ENCODE measurements at places on chromosomes 16 and 17.

GRCh38 chr17:58318627-58319172, 9.9 kb downstream of the TSPOAP1 start:
- no peak for DNase-seq

- no peak for DNase-seq
These were observed 16.6 kb downstream of the COL1A1 start for GRCh38 chr17:50184611-50185398.

DNA sequence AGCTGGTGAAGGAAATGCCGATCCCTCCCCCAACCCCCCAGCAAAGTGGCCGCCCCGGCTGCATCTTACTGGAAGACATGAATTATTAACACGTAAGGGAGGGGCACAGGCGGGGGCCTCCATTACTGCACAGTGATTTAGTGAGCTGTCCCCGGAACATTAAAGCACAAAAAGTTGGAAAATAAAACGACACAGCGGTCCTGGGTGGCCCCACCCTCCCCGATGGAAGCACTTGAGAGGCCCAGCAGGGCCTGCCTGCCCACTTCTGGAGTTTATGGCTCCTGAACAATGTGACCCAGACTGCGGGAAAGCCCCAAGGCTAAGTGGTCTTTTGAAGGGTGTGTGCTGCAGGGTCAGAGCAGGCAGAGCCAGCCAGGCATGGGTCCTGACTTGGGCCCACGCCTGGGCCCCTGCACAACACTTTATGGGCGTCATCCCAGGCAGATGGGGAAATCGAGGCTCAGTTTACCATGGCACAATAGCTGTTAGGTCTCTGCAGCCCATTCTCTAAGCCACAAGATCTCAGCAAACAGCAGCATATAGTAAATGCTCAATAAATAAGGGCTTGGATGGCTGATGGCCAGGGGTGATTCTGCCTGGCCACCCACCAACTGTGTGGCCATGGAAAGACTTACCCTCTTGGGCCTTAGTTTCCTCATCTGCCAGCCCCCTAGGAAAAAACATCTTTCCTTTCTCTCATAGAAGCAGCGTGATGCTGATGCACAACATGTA, 22.8 kb downstream of the CCDC102A start:
- peak; percentile 83 for DNase-seq

DNA sequence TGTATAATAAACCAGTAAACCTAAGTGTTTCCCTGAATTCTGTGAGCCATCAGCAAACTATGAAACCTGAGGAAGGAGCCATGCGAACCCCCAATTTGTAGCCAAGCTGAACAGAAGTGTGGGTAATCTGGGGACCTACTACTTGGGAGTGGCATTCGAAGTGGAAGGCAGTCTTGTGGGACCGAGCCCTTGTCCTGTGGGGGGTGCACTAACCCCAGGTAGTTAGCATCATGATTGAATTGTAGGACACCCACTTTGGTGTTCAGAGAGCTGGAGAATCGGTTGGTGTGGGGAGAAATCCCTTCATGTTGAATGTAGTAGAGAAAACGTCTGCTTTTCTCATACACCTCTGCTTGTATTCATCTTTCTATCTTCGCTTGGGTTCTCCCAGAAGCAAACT, 79.7 kb upstream of the CPHXL start:
- no peak for DNase-seq

GRCh38 chr17:63267846-63268245, 178.3 kb downstream of the CYB561 start:
- DNase-seq, result no peak

GRCh38 chr17:74531231-74531761, at the start of gene CD300LB:
Gene CD300LB (minus strand): TSS chr17:74531475. CDS start chr17:74531350, 125 bp downstream.
- no peak for DNase-seq

DNA sequence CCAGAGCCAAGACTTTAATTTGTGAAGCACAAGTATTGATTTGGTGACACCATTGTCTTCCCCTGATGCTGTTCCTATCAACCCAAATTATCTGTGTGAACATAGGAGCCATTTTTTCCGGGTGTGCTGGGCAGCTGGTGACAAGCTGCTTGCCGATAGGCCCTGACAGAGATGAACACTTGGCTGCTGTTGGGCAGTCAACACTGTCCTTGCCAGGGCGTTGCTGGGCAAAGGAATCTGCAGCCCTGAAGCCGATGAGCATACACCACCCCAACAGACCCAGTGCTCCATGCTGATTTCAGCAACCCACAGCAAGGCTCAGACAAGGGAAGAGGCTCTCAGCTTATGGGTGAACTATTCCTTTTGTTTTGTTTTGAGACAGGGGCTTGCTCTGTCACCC, 105.4 kb downstream of the YPEL2 start:
- no peak for DNase-seq

- no peak for DNase-seq
These were observed 15.4 kb downstream of the TBX4 start for GRCh38 chr17:61467416-61468262.

GRCh38 chr17:66381701-66382362, 79.4 kb downstream of the PRKCA start:
- DNase-seq, result no peak

DNA sequence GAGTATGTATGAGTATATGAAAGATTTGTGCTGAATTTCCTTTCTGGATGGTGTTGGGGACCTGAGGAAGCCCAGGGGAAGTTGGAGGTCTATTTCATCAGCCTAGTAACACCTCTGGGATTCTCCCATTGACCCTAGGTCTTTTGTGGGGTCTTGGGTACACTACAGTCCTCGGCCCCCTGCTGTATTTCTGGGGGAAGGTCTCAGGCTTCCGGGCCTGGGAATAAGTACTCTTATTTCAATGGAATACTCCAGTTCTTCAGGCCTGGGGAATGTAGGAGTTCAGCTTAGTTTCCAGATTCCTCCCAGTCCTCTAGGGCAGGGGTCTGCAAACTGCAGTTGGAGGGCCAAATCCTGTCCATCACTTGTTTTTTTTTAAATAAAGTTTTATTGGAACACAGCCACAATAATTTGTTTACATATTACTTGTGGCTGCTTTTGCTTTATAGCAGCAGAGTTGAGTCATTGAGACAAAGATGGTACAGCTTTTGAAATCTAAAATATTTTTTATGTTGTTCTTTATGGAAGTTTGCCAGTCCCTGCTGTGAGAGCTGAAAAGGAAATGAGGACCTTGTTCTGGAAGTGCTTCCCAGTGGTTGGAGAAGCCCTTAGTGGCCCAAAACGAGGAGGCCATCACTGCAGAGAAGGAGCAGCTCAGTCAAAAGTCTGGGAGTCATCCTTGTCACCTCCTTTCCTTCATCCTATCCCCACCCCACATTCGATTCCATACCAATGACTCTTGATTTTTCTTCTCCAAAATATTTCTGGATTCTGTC, 142.5 kb upstream of the HS3ST2 start:
- DNase-seq, result no peak

DNA sequence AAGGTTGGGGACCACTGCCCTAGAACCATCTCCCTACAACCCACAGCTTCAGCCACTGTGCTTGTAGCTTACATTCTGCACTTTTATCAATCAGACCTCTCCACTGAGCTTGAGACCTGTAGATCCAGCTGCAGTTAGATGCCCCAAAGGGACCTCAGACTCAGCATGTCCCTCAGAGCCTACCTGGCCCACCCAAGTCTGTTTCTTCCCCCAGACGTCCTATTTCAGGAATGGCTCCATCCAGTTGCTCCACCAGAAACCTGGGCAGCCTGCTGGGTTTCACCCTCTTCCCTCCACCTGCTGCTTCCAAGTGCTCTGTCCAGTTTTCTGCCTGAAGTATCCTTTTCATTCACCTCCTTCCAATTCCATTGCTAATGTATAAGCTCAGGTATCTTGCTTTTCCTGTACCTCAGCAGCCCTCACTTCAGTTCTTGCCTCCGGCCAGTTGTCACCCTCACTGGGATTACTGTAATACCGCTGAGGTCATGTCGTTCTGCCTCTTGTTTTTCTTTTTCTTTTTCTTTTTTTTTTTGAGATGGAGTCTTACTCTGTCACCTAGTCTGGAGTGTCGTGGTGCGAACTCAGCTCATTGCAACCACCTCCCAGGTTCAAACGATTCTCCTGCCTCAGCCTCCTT, 55.0 kb downstream of the GNA13 start:
- DNase-seq, result no peak

DNA sequence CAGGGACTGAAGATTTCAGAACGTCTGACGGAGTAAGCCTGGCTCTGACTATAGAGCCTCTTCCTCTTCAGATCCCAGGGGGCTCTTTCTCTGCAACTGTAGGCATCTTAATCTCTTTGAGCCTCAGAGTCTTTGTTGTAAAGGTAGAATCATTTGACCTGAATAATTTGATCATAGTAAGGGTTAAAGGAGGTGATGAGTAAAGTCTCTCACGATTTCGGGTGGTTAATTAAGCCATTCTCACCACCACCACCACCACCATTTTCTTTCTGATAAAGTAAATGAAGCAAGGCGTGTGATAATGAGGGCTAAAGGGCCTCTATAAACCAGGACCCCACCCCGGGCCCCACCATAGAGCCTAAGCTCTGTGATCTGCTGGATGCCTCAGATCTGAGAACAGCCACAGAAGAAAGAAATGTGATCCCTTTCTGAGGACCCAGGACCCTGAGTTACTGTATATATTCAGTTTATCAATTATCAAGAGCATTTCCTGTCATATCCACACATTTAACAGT, 33.0 kb upstream of the ADAMTS18 start:
- no peak for DNase-seq

DNA sequence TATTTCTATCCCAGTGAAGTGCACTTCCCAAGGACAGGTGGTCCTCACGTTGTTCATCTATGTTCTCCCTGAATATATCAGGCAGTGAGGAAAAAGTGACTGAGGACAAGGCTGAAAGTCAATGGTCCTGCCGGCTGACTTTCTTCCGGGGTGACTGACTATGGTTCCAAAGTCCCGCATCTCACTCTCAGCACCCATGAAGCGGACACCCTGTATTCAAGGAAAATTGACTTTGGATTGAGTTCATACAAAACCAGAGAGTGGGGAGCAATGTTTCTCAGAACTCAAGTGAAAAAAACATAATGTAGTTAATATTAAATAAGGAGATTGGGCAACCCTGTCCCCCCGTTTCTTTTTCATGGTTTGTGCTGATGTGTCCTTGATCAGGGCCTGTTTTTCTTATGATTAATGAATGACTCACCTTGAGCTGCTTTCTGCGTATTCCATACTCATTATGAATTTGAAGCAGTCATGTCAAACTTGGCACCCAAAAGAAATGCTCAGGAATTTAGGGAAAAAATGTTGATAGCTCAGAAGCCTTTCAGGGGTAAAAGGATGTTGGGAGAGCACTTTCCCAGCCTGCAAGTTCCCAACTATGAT, 184.0 kb downstream of the CYLD start:
- no peak for DNase-seq

DNA sequence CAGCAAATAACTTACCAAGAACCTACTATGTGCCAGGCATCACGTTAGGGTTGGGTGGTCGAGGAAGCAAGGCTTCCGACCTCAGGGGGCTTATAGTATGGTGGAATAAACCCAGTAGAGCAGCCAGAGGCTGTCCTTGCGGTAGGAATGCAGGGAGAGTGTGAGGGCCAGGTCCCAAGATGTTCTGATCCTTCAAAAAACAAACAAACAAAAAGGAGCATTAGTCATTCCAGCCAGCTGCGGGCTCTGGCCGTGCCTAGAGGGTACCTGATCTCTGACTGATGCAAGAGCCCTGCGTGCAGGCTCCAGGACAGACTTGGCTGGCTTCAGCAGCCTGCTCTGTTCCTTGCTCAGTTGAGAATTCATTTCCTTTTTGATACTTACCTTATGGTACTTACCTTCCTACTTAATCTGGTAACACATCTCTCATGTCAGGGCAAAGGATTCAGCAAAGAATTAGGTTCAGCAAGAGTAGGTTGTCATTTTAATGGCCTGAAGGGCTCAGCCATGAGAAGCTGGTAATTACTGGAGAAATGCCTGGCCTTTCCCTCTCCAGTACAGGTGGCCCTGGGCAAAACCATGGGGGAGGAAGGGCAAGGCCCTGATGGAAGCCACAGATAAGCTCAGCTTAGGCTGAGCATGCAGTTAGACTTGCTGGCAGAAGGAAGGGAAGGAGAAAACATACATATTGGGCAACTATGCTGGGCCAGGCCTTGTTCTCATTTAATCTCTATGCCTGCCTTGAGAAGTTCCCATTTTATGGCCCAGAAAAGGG, 18.4 kb downstream of the CYB5D2 start:
- DNase-seq, result no peak

- DNase-seq, result no peak
These were observed 1.9 kb downstream of the GLIS2 start for GRCh38 chr16:4317532-4318450.

GRCh38 chr17:56144223-56144622, 9.1 kb upstream of the ANKFN1 start:
- DNase-seq, result no peak

GRCh38 chr16:70378869-70379493, 32.3 kb downstream of the DDX19A start:
- DNase-seq, result no peak

- no peak for DNase-seq
These were observed 26.9 kb downstream of the CEP295NL start for GRCh38 chr17:78876094-78876597.

DNA sequence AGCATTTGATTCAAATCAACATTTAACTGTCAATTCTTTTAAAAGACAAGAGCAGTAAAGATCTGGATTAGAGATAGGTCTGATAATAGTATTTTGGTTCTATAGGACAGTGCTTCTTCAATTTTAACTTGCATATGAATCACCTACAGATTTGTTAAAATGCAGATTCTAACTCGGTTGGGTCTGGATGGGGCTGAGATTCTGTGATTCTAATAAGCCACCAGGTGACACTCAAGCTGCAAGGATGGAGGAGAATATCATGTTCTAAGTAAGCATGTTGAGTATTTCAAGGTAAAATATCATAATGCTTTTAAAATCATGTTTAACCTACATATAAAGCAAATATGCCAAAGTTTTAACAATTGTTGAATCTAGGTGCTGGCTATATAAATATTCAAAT, 15.8 kb downstream of the TSPOAP1 start:
- no peak for DNase-seq

GRCh38 chr16:47461598-47462266, 601 bp downstream of the PHKB start:
- peak; percentile 17 for DNase-seq

GRCh38 chr17:56678249-56679114, 85.0 kb downstream of the NOG start:
- no peak for DNase-seq

- DNase-seq, result no peak
These were observed 782.9 kb upstream of the SOX9 start for GRCh38 chr17:71337938-71338337.

GRCh38 chr16:56337131-56337857, 88.1 kb downstream of the AMFR start:
- DNase-seq, result no peak
